H54 (cell line): ENCODE measurements at places on chromosomes 6 and 20.

- DNase-seq = no peak
Measured at GRCh38 chr6:162701551-162701950, 26.0 kb downstream of the PRKN start.

DNA sequence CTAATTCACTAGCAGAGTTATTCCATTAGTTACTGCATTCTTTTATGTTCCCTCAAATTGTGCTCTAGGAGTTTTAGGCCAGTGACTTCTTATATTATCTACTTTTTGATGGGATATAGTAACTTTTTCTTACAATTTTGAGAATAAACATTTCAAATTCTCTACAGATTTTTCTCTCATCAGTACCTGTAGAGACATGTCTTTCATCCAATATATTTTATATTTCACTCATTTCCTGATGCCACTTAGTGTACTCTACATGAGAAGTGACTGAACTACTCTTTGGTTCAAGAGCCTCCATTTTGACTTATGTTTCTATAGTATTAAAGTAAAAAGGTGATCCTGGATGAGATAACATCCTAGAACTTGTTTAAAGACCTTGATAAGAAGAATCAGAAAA lies 108.5 kb downstream of the ELOVL4 start:
- DNase-seq = no peak

GRCh38 chr6:32406857-32407256 lies at the start of gene BTNL2:
TSS of gene BTNL2 (minus strand) at chr6:32407181. CDS start at chr6:32407123, 58 bp downstream.
- DNase-seq = no peak

DNA sequence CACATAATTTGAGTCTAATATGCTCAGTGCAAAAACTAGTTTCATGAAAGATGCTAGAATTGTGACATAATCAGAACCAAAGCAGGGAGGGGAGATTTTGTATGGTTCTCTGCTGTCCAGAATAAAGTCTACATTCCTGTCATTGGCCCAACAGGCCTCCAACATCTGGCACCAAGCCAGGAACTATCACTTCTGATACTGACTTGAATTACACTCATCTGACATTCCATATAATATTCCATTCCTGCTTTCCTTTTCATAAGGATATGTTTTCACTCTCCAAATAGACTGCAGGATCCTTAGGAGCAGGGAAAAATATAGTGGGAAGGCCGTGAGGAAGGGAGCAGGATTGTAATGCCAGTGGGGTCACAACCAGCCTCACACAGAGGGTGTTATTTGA lies 84.6 kb upstream of the BTN3A2 start:
- DNase-seq = no peak

DNA sequence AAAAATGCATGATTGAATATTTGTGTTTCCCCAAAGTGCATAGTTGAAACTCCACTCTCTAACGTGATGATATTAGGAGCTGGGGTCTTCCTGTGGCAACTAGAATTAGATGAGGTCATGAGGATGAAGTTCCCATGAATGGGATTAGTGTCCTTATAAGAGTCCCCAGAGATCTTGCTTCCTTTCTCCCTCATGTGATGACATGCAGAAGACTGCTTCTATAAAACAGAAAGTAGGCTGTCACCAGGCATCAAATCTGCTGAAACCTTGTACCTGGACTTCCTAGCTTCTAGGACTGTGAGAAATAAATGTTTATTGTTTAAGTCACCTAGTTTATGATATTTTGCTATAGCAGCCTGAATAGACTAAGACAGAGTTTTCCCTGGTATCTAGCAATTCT lies 586.5 kb upstream of the EPHA7 start:
- DNase-seq = no peak

DNA sequence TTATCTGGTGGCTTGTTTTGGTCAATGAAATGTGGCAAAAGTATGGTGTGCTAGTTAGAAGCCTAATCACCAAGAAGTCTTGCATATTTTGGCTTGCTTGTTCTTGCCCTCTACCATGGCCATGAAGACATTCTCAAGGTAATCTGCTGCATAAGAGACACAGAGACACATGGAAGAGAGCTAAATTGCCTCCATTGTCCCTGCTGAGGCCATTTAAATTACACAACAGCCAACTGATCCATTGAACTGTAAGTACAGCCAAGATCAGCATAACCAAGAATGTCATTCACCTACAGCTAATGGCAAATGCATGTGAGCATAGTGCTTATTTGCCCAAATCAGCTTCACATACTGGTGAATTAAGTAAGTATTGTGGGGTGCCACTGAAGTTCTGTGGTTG lies 603.8 kb downstream of the FRK start:
- DNase-seq = no peak

- DNase-seq = no peak
Measured at GRCh38 chr6:153312634-153313033, 181.6 kb upstream of the RGS17 start.

DNA sequence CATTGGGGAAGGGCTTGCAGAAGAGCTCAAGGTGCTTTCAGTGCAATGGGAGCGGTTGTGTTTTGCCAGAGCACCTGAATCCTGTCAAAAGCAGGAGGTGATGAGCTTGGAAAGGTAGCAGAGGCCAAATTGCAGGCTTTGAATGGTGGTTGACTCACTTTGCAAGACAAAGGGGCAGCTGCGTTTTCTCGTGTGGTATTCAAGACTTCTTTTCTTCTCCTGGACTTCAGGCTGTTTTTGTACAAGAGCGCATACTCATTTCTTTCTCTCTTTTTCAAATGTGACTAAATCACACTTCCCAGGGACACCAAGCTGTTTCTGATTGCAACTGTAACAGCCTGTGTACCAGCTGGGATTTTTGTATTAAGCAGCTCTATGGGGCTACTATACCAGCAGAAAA lies 32.3 kb downstream of the GHRH start:
- DNase-seq = no peak

DNA sequence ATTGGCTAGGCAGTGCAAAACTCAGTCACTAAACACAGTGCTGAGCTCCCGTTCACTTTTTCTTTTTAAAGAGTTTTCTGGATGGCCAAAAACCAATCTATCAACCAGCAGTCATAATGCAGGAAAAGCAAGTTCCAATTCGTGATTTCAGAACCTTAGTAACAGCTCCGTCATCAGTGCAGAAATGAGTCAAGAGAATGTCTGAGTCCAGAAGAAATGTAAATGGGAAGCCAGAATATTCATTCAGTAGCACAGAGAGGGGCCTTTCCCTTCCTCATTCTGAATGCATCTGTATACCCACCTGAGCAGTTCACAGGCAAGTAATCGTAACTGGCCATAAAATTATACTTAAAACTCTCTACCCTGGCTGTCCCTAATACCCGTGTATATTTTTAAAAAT lies 20.4 kb downstream of the HUS1B start:
- no peak for DNase-seq

- peak; percentile 40 for DNase-seq
Measured at GRCh38 chr6:53718597-53719460, 53.3 kb upstream of the KLHL31 start.

GRCh38 chr6:150413781-150414281 lies 45.0 kb downstream of the IYD start:
- no peak for DNase-seq

DNA sequence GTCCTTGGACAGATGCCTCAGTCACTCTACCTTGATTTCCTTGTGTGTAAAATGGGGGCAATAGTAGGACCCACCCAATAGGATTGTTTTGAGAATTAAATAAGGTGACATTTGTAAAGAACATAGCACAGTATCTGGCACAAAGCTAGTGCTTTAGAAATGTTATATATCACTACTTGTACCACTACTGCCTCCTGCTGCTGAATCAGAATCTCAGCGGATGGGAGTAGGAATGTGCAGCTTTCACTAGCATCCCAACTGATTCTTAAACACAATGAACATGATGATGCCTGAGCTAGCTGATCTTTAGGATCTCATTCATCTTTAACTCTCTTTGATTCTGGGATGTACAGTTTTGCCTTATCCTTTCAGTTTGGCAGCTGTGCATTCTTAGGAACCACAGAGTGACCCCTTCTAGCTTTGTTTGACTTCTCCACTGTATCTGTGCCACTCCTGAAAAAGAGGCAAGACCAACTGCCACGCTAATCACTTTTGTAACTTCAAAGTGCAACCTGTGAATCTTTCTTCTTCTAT lies 7.2 kb downstream of the PBOV1 start:
- no peak for DNase-seq

GRCh38 chr6:75691012-75691411 lies 58.0 kb upstream of the MYO6 start:
- DNase-seq = no peak

- DNase-seq = peak; percentile 67
Measured at GRCh38 chr20:1965520-1966351, 28.1 kb downstream of the PDYN start.

DNA sequence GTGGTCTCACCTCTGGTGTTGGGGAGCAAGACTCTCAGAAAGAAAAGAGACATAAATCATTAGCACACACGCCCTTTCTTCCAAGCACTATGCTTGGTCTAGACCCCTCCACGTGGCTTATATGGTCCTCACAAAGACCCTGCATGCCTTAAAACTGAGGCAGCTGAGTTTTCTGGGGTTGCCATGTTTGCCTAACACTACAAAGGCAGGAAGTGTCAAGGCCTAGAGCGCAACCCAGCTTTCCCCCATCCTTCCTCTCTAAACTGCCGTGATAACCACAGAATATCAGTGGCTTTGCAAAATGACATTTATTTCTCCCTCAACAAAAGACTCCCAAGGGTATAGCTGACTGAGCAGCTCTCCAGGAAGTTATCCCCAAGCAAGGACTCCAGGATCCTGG lies 146.5 kb upstream of the TOP1 start:
- DNase-seq = no peak

- no peak for DNase-seq
Measured at GRCh38 chr6:148446681-148447080, 104.0 kb downstream of the SASH1 start.

- no peak for DNase-seq
Measured at GRCh38 chr6:157679605-157680580, 143.2 kb upstream of the SNX9 start.

GRCh38 chr6:130593948-130594347 lies 228.1 kb downstream of the TMEM200A start:
- DNase-seq = no peak

DNA sequence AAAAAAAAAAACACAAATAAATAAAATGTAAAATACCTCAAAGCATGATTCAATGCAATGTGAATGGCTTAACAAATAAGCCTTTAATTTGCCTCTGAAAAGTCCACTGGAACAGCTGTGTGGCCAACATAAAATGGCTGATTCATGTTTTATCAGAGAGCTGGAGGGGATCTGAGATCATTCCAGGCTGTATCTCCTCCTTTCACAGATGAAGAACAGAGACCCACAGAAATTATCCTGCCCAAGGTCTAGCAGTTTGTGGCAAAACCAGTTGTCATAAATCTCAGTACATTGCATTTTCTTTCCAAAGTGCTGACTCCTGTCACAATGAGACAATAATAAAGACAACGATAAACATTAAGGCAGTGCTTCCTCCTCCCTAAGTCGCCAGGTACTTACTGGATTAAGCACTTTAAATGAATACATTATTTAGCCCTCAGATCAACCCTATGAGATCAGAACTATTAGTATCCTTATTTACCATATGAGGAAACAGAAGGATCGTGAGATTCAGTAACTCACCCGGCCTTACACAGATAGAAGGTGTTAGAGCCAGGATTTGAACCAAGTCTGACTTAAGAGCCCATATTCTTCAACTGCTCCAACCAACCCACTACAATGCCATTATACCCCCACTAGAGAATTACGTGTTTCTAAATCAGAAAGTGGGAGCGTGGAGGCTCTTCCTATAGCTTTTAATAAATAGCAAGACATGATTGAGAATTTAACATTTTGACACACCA lies 118.3 kb downstream of the KIF13A start:
- no peak for DNase-seq

- no peak for DNase-seq
Measured at GRCh38 chr6:27129095-27129815, 118.2 kb upstream of the PRSS16 start.

GRCh38 chr20:21075471-21075870 lies 30.7 kb downstream of the LINC00237 start:
- DNase-seq = no peak

DNA sequence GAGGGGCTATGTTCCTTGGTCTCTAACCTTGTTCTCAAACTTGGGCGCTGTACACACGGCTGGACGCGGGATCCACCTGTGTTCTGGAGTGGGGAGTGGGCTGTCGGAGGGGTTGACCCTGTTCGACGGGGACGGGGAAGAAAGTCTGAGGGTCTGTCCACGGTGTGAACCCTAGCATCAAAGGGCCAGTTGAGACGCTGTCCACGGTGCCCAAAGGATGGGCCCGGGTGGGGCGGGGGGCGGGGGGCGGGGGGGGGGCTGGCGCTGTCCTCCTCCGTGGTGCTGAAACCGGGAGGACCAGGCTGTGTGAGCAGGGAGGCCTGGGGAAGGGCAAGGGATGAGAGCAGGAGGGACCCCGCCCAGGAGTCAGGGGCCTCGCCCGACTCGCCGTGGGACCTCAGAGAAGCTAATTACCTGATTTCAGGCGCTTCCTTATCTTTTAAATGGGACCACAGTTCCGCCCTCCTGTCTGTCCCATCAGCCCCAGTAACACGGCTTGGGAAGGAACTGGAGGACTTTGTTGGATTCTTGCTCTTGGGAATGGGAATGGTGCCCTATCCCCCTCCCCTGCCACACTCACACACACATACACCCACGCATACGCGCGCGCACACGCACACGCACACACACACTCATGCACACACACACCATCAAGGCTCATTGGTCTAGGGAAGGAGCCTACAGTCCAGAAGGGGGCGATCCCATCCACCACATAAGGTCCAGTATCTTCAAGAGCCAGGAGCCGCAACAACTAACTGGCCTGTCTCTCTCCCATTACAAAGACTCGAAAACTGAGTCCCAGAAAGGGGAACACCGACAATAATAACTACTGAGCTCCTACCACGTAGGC lies 1.0 kb upstream of the VSTM2L start:
- DNase-seq = peak; percentile 71

GRCh38 chr6:32882879-32883250 lies 28.9 kb downstream of the PSMB9 start:
- DNase-seq = no peak

DNA sequence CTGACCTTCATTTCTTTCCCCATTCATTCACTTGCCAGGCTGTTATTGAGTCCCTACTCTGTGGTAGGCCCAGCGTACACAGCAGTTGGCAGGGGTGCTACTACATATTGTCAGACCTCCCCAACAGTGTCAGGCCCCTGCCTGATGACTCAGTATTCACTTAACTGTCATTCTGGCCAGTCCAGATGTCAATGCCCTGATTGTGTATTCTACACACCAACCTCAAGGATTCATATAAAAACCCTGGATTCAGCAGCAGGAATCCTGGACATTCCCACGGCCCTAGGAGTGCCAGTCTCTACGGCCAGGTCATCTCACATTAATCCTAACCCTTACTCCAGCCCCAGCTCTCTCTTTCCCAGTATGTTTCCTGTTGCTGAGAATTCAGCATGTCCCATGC lies 151.5 kb downstream of the TASP1 start:
- DNase-seq = no peak

DNA sequence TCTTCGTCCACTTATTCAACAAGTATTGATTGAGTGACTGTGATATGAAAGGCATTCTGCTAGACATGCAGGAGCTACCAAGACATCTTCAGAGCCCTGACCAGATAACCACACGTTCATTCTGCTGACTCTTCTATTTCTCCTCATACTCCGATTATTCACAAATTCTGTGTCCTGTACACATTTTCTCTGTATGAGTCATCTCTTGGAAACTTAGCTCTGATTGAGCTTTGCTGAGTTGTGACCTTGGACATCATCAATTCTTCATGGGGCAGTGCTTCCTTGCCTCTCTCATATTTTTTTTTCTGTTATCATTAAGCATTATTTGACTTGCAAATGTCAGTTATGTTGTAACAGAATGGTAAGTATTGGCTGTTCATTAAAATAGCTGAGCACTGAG lies 351.6 kb upstream of the CNR1 start:
- DNase-seq = no peak

- DNase-seq = no peak
Measured at GRCh38 chr20:21395666-21396598, 1.4 kb downstream of the NKX2-4 start.

GRCh38 chr6:73542891-73543290 lies 22.1 kb upstream of the EEF1A1 start:
- no peak for DNase-seq
